Stimulated activated CD4-positive, alpha-beta T cell treated with anti-CD3 and anti-CD28 coated beads, Interleukin-12 subunit alpha, Interleukin-12 subunit beta, amount 100 ng/mL, for 48 hours (primary cell): ENCODE measurements at places on chromosomes 5 and 9.

- DNase-seq = no peak
Observed at GRCh38 chr5:4879075-4879474, 261.1 kb upstream of the ADAMTS16 start.

DNA sequence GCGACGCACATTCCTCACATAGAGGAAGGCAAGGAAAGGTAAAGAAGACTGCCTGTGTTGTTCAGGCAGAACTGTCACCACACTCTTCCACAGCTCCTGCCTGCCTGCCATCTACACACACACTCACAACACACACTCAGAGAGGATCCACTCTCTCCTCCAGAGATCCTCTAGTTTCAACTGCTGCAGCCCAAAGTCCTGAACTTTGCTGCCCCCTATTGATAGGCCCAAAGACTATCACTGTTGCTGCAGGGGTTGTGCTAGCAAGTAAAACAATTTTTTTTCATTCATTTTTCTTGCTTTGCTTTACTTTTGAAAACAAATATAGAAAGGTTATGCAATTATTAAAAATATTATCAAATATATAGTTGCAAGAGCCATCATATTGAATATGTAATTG lies 5.9 kb upstream of the CFAP90 start:
- no peak for DNase-seq

GRCh38 chr9:84955155-84955554 lies 285.6 kb downstream of the NTRK2 start:
- no peak for DNase-seq

- DNase-seq = no peak
Observed at GRCh38 chr5:173645437-173645807, 29.0 kb upstream of the BOD1 start.

- DNase-seq = no peak
Observed at GRCh38 chr5:75720882-75721281, 3.6 kb upstream of the POC5 start.

- DNase-seq = no peak
Observed at GRCh38 chr9:135088348-135088978, 995 bp downstream of the OLFM1 start.

- no peak for DNase-seq
Observed at GRCh38 chr5:149611326-149611725, 30.0 kb downstream of the ARHGEF37 start.

GRCh38 chr5:108379722-108380530 lies 2.0 kb downstream of the FBXL17 start:
- DNase-seq = no peak

GRCh38 chr9:131411719-131412681 lies 18.1 kb downstream of the PRRC2B start:
- DNase-seq = no peak

DNA sequence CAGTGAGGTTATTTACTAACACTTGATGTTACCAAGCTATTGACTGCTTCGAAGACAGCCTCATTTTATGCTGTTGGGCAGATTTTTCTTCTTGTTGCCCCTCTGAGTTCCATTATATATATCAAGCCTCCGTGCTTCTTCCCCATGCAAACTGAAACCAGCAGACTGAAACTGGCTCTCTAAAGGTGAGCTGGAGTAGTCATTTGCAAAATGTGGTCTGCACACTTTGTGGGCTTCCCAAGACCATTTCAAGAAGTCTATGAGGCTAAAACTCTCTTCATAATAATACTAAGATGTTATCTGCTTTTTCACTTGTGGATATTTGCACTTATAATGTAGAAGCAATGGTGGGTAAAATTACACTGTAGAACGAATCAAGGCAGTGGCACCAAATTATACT lies 13.9 kb downstream of the SLC36A1 start:
- no peak for DNase-seq

GRCh38 chr5:124734574-124735168 lies 11.8 kb downstream of the ZNF608 start:
- no peak for DNase-seq

- DNase-seq = no peak
Observed at GRCh38 chr9:20408513-20408912, 213.8 kb downstream of the MLLT3 start.

DNA sequence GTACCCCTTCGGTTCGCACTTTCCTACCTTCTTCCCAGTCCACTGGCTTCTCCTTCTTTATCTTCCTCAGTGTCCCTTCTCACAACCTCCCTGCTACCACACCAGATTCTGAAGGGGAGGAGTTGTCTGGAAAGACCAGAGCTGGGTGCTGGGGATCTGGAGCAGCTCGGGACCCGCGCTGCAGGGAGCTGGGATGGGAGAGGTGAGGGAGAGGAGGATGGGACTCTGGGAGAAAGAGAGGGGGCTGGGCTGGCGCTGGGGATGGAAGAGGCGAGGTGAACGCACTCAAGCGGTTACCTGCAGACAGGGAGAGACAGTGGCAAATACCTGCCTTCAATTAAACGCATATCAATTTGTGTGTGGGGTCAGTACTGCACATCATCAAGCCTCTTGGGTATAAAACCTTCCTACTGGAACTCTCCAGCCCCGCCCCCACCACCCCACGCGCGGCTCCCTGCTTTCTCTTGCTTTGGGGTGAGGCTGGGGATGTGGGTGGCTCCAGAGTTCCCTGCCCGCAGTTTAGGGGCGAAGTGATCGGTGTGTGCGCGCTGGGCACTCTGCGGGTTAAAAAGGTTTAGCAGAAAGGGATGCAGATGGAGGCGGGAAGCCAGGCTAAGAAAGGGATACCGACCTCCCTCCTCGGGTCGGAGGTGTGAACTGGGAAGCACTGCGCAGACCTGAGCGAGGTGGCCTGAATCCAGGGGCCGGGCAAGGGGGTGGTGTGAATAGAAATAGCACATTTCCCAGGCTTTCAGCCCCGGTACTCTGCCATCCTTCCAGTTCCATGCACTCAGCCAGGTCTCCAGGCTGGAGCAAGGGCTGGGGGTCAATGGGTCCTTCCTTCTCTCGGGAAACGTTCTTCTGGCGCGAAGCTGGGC lies 977 bp upstream of the PAM start:
- DNase-seq = no peak

DNA sequence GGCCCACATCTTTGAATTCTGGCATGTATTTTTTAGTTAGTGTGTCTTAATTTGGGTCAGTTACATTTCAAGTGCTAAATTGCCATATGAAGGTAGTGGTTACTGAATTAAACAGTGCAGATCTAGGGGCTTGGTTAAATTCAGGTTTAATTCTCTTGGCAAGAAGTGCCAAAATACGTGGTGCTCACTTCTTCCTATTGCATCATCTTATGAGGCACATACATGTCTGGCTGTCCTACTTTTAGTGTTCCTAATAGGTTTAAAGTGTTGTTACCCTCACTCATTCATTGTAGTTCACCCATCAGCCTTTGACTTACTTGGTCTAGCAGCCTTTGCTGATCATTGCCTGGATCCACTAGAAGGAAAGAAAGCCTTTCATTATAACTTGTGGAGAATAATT lies 59.5 kb downstream of the RPS6 start:
- DNase-seq = no peak

- DNase-seq = no peak
Observed at GRCh38 chr5:72519111-72519510, 11.9 kb upstream of the ZNF366 start.

DNA sequence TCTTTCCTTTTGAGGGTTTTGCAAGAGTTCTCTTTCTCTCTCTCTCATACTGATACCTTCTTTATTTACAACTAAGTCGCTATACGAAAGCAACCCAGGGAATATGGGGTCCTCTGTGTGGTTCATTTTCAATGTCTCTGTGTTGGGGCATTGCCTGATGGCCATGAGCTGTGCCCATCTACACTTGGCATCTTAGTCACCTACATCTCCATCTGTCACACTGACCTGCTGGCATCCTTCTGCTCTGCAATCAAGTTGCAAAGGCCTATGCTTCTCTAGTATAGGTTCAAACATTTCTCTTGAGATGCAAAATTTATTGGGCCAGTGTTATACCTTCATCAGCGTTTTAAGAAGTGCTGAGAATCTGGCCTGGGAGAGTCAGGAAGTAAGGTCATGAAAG lies 228.2 kb downstream of the MTRR start:
- no peak for DNase-seq

DNA sequence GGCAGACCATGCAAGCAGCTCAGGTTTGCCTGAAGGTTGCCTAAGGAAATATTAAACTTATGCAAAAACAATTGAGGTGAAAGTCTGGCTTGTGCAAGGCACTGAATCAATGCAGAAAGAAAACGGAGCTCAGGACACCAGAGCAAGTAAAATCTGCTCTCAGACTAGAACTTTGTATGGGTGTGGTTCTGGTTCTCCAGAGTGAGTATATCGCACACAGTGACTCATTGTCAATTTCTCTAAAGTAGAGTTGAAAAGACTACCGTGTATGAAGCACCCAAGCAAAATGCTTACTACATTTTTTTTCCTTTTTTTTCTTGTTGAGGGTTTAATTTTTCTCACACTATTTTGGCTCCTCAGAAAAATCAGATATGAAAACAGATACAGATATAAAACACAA lies 650.3 kb upstream of the CDH10 start:
- DNase-seq = no peak

DNA sequence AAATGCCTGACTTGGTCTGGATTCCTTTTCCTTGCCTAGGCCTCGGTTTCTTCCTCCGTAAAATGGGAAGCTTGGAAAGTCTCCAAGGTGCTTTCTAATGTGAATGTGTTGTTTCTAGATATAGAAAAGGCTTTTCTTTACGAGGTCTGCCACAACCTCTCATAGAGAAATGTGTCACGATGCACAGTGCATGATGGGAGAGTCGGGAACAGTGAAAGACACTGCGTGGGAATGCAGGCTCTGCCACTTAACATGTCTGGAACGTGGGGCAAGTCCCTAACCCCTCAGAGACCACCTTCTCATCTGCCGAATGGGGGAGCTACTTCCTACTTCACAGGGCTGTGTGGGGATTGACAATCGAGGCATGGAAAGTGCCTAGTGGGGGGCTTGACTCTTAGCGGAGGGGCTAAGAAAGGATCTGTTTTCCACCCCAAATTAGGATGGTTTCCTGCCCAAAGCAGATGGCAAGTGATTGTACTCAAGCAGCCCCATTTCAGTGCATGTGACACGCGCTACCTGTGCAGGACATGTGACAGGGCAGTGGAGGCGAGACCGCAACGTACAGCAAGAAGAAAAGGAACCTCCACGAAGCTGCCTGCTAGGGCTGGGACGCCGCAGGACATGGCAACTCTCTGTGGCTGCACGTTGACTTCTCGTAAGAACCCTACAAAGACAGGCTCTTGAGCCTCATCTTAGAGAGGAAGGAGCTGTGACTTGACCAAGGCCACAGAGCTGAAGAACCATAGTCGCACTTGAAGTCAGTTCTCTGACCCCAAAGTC lies 115.2 kb downstream of the CRB2 start:
- no peak for DNase-seq
